ENCODE measurements at places on chromosomes 4 and X.

DNA sequence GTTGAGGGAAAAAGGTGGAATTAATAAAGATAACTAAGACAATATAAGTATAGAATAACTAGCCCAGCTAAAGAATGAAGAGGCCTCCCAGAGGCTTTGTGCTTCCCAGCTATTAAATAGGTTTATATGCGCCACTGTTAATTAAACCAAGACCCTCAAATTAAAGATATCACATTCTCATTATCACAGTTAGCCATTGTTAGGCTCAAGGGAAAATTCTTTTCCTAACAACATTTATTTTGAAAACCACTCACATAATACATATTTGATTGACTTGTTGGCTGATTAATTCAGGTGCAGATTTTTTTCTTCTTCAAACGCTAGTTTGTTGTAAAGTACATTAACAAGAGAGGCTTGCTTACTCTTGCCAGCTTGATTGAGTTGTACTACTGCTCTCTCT is 216.8 kb upstream of the TRAM1L1 start:
- no peak for DNase-seq

GRCh38 chr4:155376387-155377268 is at the start of gene MAP9:
MAP9 (minus strand) TSS chr4:155376965; CDS start chr4:155375850, 1,115 bp downstream.
- peak; percentile 82 for DNase-seq

DNA sequence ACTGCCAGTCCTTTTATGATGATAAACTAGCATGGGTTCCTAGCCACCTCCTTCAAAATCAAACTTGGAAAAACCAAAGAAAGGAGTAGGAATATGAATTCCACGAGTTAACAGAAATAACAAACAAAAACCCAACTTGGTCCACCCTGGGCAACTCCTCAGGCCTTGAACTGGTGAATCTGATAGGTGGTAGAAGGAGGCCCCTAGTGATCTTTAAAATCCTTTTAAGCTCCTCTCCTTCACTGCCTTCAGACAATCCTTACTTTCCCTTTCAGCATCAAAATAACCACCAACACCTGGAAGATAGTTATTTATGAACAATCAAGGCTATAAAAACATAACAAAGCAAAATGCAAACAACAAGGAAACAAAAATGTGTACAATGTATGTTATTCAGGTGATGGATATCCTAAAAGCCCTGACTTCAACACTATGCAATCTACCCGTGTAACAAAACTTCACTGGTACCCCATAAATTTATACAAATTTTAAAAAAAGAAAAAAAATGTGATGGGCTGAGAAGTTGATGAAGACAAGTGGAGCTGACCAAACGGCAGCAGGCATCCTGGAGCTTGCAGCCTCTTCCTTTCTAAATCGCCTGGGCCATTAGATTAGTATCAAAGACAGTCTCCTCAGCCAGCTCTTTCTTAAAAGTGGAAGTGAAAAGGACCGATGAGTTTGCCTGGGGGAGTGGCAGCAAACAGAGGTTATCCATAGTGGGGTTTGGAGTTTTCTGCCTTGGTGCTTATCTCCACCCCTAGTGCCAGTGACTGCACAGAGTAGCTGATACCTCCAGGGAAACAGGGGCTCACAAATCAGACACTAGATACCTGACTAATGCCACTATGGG is 179.6 kb downstream of the TMA16 start:
- DNase-seq: no peak

GRCh38 chrX:2283111-2283859 is 217.5 kb downstream of the DHRSX start:
- no peak for DNase-seq

GRCh38 chr4:16259889-16260246 is 33.6 kb upstream of the TAPT1 start:
- DNase-seq: no peak

GRCh38 chr4:118772767-118773428 is 63.0 kb downstream of the SEC24D start:
- DNase-seq: no peak

GRCh38 chr4:77154065-77154464 is 2.9 kb upstream of the CCNG2 start:
- no peak for DNase-seq

Measured in forelimb muscle (tissue), 1 donor.